Right atrium auricular region (tissue), 2 donors: ENCODE measurements at places on chromosomes 11 and 22.
A peak's percentile ranks its signal among the peaks of the same experiment; 100 is the strongest.

DNA sequence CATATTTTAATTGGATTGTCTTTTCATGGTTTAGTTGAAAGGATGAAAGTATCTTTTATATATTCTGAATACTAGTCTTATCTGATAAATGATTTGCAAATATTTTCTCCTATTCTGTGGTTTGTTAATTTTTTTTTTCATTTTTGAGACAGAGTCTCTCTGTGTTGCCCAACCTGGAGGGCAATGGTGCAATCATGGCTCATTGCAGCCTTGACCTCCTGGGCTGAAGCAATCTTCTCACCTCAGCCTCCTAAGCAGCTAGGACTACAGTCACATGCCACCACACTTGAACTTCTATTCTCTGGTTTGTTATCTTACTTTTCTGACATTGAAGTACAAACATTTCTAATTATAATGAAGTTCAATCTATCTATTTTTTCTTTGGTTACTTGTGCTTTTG is 30.0 kb upstream of the FAR1 start:
- no peak for DNase-seq

- no peak for DNase-seq
Measured at GRCh38 chr11:116643521-116643920, 129.3 kb downstream of the BUD13 start.

DNA sequence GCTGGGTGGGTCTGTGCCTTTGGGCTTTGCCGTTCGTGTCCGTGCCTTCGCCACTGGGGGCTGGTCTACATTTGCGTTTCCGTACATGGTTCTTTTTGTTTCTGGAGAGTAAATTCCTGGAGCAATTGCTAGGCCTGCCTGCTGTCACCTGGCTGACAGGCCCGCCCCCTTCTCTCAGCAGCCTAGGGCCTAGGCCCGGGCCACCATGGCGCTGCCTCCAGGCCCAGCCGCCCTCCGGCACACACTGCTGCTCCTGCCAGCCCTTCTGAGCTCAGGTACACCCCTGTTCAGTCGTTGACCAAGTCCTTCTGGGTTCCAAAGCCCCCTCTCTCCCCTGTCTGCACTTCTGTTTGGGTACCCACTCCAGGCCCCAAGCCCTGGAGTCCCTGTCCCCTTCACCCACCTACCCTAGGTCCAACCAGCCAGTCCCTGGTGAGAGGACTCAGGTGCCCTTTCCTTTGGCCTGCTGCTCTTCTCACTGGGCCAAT is 649 bp downstream of the TMEM25 start:
- no peak for DNase-seq

GRCh38 chr22:32868946-32869345 is 67.4 kb downstream of the TIMP3 start:
- no peak for DNase-seq

DNA sequence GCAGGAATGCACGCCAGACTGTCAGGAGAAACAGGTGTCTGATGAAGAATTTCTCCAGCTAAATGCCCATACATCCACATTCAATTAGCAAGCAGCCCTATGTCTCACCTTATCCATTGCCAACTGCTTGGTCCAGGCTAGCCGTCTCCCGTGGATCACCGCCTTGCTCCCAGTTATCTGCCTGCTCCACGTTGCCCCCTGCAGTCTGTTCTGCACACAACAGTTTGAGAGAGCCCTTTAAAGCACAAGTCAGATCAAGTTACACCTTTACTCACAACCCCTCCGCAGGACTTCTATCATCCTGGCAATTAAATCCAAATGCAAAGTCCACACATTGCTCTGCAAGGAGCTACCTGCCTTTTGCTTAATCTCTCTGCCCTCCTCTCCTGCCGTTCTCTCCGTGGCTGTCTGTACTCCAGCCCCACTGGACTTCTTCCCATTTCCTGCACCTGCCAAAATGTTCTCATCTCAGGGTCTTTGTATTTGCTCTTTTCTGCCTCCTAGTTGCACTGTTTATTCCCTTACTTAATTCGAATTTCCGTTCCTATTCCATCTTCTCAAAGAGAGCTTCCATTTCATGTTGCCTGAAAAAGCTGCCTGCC is 185.3 kb upstream of the LARGE1 start:
- peak; percentile 61 for DNase-seq

DNA sequence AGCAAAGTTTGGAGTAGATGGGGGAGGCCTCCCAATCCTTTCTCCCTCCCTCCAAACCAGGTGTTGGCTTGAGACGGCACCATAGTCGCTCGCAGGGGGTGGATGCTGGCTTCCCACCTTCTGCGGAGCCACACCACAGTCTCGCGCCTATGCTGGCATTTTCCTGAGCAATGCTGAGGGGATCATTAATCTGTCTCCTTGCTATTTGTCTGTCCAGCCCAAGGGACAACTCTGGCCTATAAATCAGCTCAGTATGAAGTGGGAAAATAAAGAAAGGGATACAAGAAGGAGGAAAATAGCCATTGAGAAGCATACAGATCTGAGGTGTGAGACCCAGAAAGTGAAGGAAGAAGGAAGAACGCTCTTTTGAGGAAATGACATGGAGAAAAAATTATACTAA is 53.5 kb upstream of the CADM1 start:
- no peak for DNase-seq

DNA sequence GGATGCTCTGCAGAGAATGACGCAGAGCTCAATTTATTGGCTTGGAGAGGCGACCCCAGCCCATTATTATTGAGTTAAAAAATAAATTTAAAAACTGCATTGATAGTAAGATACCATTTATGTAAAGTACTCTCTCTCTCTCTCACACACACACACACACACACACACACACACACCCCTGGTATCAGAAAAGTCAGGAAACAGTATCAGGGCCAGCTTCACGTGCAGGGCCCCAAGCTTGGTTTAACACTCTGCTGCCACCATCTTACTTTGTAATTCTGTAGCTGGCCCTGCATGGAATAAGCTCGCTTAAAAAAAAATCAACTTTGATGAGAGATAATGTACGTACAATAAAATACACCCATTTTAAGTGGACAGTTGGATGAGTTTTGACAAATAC is 59.8 kb upstream of the CD5 start:
- DNase-seq: no peak

GRCh38 chr11:119673759-119674336 is 55.2 kb downstream of the NECTIN1 start:
- no peak for DNase-seq
